ENCODE measurements at places on chromosomes 16 and 17. TPM values are rescaled to one million over a fixed set of nuclear protein-coding genes. Genes with fewer than 3 reads are reported as not detected.

DNA sequence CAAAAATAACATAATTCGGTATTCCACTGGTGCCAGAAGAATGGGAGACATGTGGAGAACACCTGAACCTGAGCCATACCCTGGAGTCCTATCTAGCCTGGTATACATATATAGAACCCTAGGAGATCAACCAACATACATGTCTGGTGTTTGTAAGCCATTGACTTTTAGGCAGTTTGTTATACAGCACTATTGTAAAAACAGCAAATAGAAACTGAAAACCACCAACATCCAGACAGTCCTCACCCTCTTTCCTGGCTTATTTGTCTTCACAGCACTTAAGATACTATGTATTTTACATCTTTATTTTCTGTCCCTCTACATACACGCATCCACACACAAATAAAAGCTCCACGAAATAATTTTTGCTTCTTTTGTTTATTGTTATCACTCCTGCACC lies 404.2 kb upstream of the PMFBP1 start:
- no peak for ATAC-seq

GRCh38 chr17:75679706-75680211 lies 12.6 kb downstream of the SAP30BP start:
- ATAC-seq = no peak

GRCh38 chr17:52159246-52160135 lies 977 bp upstream of the CA10 start:
- peak; percentile 20 for ATAC-seq

GRCh38 chr16:79265196-79265595 lies 335.3 kb downstream of the MAF start:
- ATAC-seq = no peak

GRCh38 chr17:49244839-49245238 lies 14.3 kb upstream of the PHOSPHO1 start:
- ATAC-seq = no peak

DNA sequence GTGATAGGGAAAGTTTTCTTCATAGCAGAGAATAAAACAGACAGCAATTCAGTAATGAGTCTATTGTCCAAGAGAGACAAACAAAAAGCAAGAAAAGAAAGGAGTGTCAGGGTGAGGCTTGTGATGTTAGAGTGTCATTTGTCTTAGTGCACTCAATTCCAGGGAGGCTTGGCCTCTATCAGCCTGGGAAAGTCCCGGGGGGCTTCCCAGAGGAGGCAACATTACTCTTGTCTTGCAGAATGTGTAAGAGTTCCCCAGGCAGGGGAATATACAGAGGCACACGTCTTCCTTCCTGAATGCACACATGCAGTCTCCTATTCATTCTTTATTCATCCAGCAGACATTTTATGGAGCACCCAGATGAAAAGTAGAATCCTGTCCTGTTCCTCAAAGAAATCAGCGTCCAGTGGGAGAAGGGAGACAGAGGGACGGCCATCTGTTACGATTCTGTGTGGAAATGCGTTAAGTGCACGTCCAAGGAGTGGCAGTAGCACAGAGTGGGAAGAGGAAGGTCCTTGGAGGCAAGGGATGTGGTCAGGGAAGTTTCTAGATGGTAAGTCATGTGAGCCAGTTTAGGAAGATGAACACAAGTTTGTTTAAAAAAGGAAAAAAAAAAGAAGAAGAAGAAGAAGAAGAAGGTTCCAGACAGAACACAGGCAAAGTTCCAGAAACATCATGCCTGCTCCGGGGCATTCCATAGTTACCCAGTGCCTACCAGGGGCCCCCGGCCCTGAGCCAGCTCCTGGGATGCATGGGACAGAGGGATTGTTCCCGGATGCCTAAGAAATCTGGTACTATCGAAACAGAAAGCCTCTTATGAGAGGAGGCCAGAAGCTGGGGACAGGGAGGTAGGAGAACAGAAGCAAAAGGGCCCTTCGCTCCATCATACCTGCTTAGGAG lies 21.1 kb downstream of the CACNG4 start:
- ATAC-seq = no peak

DNA sequence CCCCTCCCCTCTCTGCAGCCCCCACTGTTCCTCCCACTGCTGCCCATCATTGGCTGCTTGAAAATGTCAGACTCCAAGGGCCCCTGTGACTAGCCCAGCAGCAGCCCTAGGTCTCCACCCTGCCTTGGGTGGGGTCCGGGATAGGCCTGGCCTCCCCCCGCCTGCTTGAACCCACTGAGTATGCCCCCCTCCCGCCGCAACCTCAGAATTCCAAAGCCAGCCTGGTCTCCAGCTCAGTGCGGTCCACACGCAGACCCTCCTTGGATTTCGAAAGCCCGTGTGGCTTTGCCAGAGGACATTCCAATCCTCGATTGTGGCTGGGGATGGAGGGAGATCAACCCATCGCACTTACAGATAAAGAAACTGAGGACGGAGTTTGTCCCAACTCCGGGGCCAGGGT lies 6.4 kb downstream of the DPEP1 start:
- ATAC-seq = no peak

DNA sequence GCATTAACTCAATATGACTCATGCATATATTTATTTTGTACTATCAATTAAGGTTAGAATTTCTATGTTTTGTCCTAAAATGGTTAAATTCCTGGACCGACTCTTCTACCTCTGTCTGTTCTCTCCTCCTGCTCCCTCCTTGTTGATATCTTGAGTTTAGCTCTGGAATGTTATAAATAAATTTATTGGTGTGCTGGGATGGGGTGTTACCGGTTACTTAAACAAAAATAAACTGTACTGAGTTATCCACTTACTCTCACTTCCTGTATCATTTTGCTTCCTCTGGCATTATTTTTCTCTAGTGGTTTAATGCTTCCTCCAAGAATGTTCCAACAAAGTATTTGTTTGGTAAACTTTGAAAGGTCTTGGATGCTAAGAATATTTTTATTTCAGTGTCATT lies 120.1 kb downstream of the ABCA8 start:
- no peak for ATAC-seq

DNA sequence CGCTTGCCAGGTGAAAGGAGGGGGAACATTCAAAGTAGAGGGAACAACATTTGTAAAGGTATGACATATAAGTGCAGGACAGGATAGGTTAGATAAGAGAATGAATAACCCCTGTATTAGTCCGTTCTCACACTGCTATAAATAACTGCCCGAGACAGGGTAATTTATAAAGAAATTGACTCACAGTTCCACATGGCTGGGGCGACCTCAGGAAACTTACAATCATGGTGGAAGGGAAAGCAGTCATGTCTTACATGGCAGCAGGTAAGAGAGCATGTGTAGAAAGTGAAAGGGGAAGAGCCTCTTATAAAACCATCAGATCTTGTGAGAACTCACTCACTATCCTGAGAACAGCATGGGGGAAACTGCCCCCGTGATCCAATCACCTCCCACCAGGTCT lies 223.8 kb downstream of the SOX9 start:
- ATAC-seq = no peak

DNA sequence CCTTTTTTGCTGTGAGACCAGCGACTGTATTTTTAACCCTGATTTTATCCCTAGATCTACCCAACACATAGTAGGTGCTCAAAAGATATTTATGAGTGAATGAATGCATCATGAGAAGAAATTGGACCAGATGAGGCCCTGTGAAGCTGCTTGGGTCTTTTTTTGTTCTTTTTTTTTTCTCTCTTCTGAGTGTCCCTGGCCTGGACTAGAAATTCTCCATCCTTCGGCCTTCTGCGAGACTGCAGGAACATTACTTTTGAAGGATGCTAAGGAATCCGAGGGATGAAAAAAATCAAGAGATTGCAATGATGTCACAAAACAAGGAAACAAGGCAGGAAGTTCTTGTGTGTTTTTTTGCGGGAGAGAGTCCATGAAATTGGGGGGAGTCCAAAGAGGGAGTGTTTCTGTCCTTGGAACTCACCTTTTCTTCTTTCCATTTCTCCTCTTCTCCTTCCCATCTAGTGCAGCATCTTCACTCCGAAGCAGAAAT lies 560 bp upstream of the RUSF1 start:
- peak; percentile 1 for ATAC-seq

DNA sequence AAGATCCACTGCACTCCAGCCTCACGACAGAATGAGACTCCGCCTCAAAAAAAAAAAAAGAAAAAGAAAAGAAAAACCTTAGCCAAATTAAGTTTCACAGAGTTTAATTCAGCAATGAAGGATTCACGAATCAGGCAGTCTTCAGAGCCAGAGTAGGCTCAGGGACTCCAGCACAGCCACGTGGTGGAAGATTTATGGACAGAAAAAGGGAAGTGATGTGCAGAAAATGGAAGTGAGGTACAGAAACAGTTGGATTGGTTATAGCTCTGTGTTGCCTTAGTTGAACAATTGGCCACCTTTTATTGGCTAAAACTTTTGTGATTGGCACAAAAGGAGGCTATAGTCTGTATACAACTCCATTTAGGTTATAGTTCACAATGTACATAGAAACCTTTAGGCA lies 256.6 kb downstream of the HS3ST3B1 start:
- ATAC-seq = no peak

DNA sequence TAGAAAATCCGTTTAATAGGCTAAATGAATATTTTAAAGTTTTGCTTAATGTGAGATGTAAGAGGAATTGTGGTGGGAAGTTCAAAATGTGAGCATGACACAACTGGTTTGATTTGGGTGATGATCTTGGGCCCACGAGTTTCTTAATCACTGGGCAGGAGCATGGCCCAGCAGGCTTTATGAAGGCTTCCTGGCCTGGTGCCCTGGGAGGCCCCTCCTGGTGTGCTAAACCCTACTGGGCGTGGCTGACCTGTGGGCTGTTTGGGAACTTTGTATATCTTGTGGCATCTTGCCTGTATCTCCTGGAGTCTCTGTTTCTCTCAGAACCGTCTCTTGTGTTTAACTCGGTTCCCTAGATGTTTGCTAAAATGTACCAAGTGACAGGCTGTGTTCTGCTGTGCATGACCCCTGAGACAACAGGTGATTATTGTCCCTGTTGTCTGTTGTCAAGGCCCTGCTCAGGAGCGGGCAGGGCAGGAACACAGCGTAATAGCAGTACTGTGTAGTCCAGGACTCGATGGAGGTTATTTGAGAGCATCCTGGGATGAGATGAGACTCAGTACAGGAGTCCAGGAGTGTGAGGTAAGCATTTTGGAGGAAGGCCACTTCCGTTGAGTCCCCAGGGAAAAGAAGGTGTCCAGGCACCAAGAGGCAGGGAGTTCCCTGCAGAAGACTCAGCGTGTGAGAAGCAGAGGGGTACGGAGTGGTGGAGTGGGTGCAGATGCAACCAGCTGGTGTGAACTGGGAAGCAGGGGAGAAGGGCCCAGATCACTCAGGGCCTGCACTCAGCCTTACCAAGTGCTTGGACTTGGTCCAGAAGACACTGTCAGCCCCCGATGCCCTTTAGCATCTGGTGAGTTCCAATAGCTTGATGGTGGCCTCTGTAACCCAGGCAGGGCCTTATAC lies 48.5 kb downstream of the B9D1 start:
- ATAC-seq = no peak

DNA sequence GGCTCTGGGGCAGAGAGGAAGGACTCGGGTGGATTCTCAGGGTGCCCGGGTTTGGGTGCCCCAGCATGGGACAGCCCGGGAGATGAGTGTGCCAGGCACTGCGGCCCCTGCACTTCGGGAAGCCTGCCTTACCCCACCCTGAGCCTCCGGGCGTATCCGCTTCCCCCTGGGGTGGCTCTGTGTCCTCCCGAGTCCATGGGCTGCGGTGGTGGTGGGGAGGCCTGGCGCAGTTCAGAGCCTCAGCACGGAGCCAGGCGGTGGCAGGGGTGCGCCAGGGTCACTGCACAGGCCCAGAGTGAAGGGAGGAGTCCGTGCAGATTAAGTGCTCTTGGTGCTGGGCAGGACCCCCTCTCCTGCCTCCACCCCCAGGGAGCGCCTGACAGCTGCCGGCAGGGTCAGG lies 20.7 kb downstream of the MYBBP1A start:
- ATAC-seq = peak; percentile 4

DNA sequence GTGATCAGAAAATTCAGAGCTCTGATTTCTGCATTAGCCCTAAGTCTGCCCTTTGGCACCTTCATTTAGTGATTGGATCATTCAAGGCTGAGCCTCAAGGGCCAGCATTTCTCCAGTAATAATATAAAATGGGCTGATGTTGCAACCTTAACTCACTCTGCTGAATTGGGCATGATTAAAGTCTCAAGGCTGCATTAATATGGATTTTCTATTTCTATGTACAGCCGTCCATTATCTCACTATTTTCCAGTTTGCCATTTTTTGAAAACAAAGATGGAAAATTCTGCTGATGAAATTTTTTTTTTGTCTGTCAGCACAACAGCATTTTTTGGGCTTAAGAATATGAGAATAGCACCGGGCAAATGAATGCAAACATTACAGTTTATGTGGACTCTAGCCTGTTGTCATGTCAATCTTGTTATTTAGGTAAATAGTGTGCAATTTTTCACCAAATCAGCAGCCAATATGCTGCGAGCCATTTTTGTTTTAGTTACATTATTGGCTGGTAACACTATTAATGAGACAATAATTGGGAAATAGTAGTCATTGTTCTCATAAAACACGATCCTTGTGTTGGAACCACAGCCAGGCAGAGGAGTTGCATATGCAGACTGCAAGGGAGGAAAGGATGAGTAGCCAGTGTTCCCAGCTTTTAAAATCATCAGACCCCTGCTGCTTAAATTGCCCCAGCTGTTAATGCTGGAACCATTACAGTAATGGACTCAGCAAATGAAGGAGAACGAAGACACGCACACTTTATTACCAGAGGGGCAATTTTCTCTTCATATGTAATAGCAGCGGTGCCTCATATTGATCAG lies 10.5 kb downstream of the FTO start:
- ATAC-seq = peak; percentile 91

The TBC1D3H gene
- total RNA-seq = not detected

The RBFOX1 gene
- not detected for total RNA-seq

The TSNAXIP1 gene
- 2.1 TPM for total RNA-seq

The KIF2B gene
- not detected for total RNA-seq

The CCL23 gene
- total RNA-seq = not detected

Data from motor neuron (in vitro differentiated cells).